ENCODE measurements at places on chromosomes 7 and 10.

DNA sequence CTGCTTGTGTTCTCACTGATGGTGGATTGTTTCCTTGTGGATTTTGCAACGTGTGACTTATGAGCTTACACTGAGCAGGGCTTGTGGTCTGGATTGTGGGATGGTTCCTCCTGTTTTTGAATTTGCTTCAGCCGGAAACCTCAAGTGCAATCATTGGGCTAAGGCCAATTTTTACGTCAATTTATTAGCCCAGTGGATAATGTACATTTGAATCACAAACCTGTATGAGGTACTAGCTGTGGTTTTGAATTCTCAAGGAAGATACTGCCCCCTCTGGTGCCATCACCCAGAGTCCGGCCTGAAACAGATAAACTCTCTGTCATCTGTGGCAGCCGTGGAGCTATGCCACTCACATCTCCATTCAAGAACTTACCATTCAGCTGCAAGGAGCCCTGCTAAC is 7.3 kb upstream of the ZNF777 start:
- no peak for DNase-seq

DNA sequence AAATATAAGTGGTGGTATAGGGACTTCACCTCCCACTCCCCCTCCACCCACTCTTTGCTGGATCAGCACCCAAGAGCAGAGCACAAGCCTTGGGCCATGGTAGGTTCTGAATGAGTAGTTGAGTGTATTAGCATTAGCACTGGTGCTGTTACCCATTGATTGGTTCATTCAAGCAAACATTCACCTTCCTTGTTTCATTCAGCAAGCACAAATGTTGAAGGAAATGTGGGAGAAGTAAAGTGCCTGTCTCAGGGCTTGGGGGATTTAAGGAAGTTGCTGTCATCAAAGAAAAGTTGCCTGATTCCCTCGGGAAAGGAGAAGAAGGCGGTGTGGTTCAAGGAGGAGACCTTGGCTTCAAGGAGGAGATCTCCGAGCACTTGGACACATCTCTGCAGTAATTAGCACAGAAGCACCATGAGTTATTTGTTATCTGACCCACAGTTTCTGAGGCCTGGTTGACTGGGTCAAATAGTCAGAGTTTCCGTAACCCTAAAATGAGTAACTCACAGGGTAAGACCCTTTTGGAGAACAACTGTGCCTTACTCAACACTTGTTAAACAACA is 17.3 kb downstream of the IL2RA start:
- peak; percentile 53 for DNase-seq

DNA sequence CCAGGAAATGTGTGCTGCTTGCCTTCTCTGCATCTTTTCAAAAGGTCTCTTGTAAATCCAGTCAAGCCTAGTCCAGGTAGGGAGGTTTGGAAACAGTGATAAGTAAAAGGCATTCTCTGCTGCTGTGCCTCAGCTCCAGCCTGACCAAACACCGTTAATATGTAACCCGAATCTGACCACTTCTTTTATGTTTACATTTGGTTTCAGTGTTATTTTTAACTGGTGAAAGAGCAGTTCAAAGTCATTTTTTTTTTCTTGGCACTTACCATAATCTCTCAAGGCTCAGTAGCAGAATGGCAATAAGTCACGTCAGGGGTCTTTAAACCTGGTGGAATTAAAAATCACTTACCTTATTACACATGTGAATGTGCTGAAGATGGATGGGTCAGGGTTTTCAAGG is 216.8 kb downstream of the PTEN start:
- DNase-seq, result no peak

DNA sequence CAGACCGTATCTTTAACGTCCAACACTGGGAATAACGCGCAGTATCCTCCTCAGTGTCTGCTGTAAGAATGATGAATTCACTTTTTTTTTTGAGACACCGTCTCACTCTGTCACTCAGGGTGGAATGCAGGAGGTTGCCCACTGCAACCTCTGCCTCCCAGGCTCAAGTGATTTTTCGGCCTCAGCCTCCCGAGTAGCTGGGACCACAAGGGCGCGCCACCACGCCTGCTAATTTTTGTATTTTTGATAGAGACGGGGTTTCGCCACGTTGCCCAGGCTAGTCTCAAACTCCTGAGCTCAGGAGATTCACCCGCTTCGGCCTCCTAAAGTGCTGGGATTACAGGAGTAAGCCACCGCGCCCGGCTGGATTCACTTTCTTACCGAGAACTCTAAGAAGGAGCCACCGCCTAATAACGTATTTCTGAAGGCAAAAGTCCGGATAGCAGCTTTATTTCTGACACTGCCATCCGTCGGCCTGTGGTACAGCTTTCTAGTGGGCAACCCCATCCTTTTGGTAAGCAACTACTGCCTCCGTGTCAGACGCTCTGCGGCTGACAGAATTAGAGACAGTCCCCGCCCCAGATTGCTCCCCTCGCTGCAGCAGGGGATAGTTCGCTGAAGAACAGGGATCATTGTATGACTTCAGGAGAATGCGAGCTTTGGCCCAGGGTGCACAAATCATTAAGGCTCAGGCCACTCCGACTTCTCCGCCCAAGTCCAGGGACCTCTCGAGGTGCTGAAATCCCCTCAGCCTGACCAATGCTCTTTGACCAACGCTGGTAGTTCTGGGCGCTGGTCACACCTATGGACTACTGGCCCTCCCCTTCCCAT is 662 bp downstream of the POLR3A start:
- DNase-seq, result peak; percentile 48

DNA sequence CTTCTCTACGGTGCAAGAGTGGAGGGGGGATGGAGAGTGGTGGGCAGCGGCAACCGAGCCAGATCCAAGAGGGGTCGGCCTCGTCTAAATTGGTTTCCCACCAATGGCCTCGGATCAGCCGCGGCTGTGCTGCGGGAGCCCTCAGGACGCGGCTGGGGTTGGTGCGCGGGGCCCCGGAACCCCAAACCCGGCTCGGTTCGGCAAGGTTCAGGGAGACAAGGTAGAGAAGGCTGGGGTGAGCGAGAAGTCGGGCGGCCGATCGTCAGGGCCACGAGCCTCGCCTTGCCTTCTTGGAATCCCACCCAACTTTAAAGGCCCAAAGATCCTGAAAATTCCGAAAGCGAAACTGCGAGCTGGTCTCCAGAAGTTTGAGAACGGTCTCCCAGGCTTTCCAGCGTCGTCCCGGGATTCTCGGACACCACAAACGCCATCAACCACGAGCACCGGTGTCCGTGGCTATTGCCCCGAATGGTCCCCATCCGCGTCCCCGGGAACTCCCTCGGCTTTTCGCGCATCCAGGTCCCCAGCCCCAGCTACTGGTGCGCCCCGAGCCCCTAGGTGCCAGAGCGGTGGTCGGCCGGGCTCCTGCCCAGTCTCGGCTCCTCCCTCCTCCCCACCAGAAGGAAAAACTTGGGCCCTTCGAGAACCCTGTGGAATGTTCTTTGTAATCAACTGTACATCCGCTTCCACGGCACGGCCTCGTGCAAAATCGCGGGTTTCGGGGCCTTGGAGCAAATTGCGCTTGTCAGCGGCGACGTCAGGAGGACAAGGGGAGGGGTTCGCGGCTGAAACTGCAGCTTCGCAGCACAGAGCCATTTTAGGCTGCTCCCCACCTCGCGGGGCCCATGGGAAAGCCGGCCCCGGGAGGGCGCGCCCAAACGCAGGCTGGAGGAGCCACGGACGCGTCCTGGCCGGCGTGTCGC is 3.2 kb downstream of the SFMBT2 start:
- DNase-seq, result peak; percentile 76

- no peak for DNase-seq
Observed at GRCh38 chr7:113649556-113649955, 269.3 kb downstream of the PPP1R3A start.
